ENCODE measurements at places on chromosomes 13 and 19.

DNA sequence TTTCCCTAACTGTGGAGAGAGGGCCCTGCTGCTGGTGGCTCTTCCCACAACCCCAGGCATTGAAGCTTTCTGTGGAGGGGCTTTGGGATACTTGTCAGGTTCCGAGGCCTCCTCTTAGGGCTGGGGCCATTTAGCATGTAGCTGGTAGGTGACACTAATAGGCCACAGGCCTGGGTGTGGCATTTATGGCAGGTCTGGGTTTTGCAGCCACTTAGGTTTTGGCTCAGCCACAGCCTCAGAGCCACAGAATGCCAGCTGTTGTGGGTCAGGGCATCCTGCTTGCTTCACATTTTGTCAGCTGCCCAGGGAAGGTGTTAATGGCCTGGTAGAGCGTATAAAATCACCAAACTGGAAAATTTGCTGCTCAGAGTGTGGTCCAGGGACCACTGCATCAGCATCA is 15.7 kb downstream of the FAM124A start:
- DNase-seq: no peak

DNA sequence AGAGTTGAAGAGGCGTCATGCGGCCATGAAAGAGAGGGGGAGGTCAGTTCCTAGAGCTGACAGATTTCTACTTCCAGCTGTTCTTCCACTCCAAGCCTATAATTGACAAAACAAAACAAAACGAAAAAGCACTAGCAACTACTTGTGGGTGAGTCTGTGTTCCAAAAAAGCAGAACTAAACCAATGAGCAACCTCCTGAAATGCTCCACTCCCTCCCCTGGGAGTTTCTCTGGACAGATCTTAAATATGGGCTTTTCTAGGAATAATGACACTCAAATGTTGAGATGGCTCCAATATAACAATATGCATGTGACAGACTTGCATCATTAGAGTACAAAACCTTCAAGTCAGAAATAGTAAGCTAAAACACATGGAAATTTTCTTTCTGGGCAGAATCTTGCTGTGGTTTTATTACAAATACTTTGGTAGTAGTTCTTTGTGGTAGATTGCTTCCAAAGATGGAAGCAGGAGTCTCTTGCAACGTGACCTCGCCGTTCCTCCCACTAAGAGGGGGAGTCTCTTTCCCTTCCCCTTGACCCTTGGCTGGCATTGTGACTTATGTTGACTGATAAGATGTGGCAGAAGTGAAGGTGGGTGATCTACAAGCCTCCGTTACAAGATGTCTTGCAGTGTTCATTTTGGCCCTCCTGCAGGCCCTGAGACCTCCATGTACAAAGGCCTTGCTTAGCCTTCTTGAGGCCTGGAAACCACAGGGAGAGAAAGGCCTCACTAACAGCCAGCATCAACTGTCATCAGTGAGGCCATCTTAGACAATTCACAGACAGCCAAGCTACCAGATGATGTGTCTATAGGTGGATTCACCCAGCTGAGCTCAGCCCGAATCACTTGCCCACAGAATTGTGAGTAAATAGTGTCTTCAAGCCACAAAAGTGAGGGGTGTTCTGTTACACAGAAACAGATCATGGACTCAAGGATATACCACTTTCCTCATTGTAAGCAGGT is 173.1 kb upstream of the RFC3 start:
- no peak for DNase-seq

DNA sequence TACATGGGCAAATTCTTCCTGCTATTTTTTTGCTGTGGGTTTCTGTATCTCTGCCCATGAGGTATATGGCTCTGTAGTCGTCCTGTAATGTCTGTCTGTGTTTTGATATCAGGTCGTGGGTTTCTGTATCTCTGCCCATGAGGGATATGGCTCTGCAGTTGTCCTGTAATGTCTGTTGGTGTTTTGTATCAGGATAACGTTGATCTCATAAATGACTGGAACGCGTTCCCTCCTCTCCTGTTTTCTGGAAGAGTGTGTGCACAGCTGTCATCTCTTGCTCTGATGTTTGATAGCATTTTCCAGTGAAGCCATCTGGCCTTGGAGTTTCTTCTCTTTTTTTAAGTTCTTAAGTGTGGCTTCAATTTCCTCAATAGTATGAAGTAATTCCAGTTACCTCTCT is 57.2 kb downstream of the SOX1 start:
- DNase-seq: no peak

DNA sequence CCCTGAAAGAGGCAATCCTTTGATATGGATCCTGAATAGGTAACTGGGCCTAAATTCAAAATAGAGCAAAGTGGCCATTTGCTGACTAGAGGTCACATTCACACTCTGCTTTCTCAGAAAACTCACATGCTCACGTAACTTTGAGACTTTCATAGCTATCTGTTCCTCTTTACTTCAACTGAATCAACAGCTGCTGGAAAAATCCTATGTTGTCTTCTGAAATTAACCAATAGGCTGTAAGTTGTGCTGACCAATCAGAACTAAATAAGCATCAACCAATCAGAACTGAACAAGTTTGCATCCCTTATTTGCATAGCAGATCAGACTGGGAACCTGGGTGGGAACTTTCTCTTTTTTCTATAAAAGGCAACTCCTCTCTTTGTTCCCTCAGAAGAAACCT is 24.0 kb upstream of the TBC1D4 start:
- DNase-seq: no peak

- no peak for DNase-seq
These were observed 230.0 kb downstream of the MYO16 start for GRCh38 chr13:108859197-108860012.

DNA sequence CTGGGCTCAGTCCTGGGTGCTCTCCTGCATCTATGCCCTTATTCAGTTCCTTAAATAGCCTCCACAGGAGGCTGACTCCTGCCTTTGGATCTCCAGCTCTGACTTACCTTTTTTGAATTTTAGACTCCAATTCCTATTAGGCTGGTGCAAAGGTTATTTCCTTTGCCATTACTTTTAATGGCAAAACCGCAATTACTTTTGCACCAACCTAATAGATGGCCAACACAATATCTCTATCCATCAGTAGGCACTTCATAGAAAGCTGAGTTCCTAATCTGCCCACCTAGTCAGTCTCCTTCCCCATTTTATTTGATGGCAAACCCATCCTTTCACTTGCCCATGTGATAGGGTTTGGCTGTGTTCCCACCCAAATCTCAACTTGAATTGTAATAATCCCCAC is 95.3 kb downstream of the CACNA1A start:
- no peak for DNase-seq

DNA sequence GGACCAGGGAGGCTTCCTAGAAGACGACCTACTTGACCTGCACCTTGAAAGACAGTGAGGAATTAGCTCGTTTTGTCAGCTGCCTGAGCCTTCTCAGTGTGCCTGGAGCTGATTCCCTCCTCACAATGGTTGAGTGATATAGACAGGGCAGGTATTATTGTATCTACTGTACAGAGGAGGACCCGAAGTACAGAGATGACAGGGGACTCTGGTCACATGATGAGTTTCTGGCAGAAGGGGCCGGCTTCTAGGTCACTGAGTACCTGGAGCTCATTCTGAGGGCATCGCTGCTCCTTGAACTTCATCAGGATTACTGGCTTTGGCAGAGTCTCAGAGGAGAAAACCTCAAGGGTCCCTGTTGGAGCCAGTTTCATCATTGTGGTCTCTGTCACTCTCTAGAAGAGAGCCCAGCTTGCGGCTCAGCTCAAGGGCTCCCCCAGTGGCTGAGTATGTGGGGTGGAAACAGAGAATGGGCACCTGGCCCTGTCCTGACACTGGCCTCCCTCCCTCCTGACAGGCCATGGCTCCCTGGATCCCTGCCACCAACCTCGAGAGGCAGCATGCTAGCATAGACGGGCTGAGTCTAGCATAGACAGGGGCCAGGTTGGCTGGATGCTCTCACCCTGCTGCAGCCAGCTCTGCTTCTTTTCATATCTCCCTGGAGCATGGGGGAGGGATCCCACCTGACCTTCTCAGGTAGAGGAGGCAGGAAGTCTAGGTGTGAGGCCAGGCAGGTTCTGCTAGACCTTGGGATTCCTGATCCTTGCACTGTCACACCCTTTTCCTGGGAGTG is 38.7 kb downstream of the NFIX start:
- DNase-seq: no peak

- DNase-seq: no peak
These were observed 49.8 kb downstream of the DNM2 start for GRCh38 chr19:10767726-10768125.
